ENCODE measurements at places on chromosomes 1 and 21.

- DNase-seq = no peak
These were observed 3.6 kb downstream of the PRKAB2 start for GRCh38 chr1:147168626-147169058.

DNA sequence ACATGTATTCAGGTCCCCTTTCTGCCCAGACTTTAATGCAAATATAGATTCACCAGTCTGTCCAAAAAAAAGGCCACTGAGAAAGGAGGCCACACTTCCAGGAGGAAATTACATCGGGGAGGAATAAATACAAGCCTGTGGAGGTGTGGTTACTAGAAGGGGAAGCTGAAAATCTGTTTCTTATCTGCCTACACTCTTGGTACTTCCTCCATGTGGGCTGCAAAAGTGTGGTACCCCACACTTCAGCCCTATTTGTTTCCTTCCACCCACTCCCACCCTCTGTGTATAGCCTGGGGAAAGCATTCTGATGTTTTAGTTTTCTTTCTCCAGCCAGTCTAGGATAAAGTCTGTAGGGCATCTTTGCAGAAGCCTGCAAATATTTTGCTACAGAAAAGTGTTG is 38.4 kb downstream of the UTP25 start:
- DNase-seq = no peak

GRCh38 chr1:113760102-113761080 is 1.1 kb upstream of the PHTF1 start:
- DNase-seq = no peak

DNA sequence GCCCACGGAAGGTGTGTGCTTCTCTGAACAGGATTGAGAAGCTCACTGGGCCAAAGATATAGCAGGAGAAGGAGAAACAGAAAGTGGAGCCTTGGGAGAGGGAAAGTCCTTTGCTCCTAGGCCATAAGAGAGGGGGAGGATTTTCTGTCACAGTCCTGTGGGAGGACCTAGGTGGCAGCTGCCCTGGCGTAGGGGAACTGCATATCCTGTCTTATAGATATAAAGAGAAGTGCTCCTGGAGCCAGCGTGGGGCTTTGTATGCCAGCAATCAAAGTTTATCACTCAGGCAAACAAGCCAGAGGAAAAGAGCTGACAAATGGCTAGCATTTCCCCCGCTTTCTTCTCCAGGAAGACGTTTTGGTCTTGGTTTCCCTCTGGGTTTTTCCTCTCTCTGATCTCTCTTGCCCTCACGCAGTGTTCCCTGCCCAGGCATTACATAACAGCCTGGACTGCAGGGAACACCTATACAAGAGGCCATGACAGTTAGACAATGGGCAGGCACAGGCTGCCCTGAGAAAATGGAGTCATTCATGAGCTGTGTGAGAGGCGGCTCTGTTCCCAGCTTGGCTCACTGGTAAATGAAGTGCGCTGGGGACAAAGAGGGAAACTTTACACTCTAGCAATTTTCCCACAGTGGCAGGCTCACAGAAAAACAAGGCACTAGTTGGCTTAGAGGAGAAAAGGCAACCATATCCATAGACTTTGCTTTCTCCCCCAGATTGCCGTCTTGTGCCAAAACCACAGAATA is 52.5 kb upstream of the ZNF648 start:
- no peak for DNase-seq

GRCh38 chr1:47104816-47105215 is 32.4 kb upstream of the CYP4A22 start:
- no peak for DNase-seq

- DNase-seq = no peak
These were observed 5.7 kb upstream of the ABCG1 start for GRCh38 chr21:42213082-42213774.

GRCh38 chr1:197521118-197521739 is 253.2 kb downstream of the CRB1 start:
- no peak for DNase-seq

DNA sequence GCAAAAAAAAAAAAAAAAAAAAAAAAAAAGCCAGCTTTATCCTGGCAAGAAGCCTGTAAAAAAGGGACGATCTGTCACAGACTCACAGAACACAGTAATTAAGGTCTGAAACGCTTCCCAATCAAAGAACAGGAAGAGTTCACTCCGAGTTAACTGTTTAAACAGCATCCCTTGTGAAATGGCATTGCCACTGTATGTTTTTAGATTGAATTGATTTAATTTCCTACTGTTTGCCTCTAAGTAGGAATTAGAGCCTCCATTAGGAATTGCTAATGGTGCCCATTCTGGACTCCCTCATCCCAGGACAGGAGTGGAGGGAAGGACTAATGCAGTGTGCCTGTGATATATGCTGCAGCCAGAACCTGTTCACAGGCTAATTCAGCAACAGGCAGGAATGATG is 370.8 kb downstream of the RWDD3 start:
- DNase-seq = no peak

GRCh38 chr1:59292562-59292961 is 4.3 kb upstream of the FGGY start:
- DNase-seq = peak; percentile 72

DNA sequence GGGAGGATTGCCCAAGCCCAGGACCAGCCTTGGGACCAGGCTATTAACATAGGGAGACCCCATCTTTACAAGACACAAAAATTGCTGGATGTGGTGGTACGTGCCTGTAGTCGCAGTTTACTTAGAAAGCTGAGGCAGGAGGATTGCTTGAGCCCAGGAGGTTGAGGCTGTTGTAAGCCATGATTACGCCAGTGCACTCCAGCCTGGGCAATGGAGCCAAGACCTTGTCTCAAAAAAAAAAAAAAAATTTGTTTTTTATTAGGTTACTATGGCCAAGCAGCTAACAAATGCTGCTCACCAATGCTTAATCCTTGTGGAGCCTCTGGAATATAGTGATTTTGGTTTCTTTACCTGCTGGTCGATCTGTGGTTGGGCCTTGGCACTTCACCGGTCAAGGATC is 8.8 kb downstream of the ARID1A start:
- no peak for DNase-seq
